Activated CD8-positive, alpha-beta memory T cell treated with anti-CD3 and anti-CD28 coated beads, Interleukin-2, amount 10 ng/mL, durations not matched to agents 7 days and 5 days (primary cell): ENCODE measurements at places on chromosomes 12 and 14. TPM values are rescaled to one million over a fixed set of nuclear protein-coding genes. Genes with fewer than 3 reads are reported as not detected.

- DNase-seq = no peak
Measured at GRCh38 chr12:48216785-48217184, 13.7 kb upstream of the OR10AD1 start.

The TMEM132C gene
- not detected for total RNA-seq

The SLC24A4 gene
- total RNA-seq = not detected

The SLCO1B1 gene
- not detected for total RNA-seq

DNA sequence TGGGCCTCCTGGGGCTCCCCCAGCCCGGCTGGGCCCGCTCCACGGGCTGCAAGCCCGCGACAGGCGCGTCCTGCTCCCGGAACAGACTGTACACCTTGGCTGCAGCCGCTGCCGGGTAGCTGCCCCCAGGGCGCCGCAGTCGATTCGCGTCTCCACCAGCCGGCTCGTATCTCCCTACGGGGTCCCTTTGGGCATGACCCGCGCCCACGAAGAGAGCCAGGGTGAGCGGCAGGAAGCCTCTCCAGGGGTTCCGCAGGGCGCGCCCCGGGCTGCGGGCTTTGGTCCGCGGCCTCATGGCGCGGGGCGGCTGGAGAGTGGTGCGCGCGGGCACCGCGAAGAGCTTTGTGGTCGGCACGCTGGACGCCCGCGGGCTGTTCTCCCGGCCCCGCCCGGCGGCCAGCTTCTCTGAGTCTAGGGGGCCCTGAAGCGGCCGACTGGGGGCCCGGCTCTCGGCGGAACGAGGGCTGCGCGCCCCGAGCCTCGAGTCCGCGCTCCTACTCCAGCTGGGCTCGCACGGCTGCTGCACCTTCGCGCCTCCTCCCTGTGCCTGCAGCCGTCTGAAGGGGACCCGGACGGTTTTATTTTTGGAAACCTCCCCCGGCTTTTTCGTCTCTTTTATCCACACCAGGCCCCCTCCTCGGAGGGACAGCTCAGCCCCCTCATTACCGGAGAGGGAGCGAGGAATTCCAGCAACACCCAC, at the start of gene LTBP2:
Gene LTBP2 (minus strand): TSS at position 588 of the 700 bp plus-strand sequence. CDS start 293 bp downstream, at position 295.
- no peak for DNase-seq

GRCh38 chr14:58562141-58562540, 75.6 kb upstream of the DACT1 start:
- no peak for DNase-seq

The APOF gene
- not detected for total RNA-seq

The DNAJC22 gene
- total RNA-seq = 0.05 TPM

The TRIM9 gene
- 0.79 TPM for total RNA-seq

The RPL10L gene
- total RNA-seq = not detected

- no peak for DNase-seq
Measured at GRCh38 chr12:54716261-54716660, 68.1 kb upstream of the DCD start.

The ADAMTS20 gene
- total RNA-seq = not detected

DNA sequence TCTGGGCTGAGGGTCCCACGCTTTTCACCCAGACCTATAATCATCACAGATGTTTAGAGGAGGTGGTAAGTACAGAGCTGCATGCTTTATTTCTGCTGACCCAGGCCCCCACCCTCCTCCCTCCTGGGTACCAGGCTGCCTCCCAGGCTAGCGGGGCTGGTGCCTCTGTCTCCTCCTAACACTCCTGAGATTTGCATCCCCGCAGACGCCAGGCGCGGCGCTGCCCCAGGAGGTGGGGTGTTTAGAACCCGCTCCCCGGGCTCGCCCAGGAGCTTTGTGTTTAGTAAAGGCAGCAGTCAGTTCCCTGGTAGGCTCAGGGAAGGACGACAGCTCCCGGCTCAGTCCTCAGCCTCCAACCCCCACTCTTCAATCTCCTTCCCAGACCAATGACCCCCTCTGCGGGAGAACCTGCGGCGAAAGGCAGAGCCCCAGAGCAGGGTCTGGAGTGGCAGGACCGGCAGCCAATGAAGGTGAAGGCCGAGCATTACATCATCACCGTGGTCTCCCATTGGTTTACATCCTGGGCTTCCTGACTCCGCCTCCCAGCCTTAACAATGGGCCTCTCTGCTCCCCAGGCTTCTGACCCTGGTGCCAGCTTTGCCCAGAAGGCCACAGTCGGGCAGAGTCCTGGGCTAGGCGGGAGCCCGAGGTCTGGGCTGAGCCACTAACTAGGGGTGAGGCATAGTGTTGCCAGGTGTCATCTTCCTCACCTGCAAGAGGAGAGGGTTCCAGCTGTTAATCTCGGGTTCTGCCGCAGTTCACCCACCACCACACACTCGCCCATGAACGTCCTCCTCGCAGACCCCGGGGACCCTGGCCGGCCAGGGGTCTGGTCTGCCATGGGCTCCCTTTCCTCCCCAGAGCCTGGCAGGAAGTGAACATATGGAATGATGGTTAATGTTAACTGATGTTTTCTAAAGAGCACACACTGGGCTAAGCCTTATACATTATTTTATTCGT, 57.5 kb downstream of the CALM1 start:
- no peak for DNase-seq

DNA sequence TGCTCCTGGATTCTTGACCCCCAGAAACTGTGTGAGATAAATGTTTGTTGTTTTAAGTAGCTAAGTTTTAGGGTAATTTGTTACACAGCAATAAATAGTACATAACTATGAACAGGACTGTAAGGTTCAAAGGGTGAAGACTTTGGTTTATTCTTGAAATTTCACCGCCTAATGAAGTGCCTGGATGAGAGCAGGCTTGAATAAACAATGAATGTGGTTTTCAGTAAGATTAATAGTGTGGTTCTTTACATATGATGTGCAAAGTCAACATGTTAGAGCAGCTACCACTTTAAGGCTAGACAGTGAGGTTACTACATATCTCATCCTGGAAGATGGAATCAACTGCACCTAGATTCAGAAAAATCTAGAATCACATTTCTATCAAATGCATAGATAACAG, 145.2 kb upstream of the BTG1 start:
- DNase-seq = no peak
